Adrenal gland (tissue), 19 donors: ENCODE measurements at places on chromosomes 1 and 21.

GRCh38 chr1:3003941-3004270 lies 17.4 kb upstream of the ACTRT2 start:
- no peak for DNase-seq
- H3K4me1 ChIP-seq, result no peaks in the 10 kb centered on the region
- peaks cover 4% of the 10 kb centered on the region for H3K27me3 ChIP-seq
- H3K36me3 ChIP-seq, result no peaks in the 10 kb centered on the region
- H3K4me3 ChIP-seq, result no peak overlapping the region
- H3K27ac ChIP-seq, result no peak overlapping the region

DNA sequence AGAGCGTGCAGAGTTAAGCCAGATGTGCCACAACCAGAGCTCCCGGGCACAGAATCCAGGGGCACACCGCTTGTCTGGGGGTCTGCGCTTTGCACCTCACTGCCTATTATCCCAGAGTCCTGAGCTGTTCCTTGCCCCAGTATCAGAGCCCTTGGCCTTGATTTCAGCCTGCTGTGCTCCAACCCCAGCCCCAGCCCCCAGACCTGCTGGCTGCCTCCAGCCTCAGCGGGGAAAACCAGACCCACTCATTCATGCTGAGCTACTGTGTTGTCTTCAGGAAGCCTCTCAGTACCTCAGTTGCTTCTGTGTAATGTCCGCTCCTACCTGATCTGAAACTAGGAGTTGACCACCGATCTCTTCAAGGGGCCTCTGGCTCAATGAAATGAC lies 1.1 kb downstream of the IKBKE start:
- peak overlapping the region; percentile 38 for H3K27ac ChIP-seq
- H3K27me3 ChIP-seq, result no peaks in the 10 kb centered on the region
- peaks cover 2% of the 10 kb centered on the region for H3K36me3 ChIP-seq
- peak overlapping the region; percentile 54 for H3K4me3 ChIP-seq
- peaks cover 32% of the 10 kb centered on the region for H3K4me1 ChIP-seq
- DNase-seq, result no peak

DNA sequence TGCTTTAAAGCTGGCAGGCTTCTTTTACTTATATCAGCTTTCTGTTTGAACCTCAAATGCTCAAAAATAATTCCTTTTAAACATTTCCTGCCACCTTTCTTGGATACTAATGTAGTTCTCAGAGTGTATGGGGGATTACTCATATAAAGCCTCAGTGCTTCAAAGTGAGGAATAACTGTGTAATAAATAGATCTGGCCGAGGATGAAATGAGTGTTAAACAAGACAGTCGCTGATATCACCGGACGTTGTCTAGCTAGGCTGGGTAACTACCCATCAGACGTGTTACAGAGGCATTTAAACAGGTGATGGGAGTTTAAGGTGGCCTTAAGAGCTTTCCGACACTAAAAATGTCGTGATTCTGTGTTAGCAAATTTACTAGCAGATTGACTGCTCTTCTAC lies 53.1 kb downstream of the VANGL2 start:
- DNase-seq, result no peak
- H3K27ac ChIP-seq, result no peak overlapping the region
- no peaks in the 10 kb centered on the region for H3K36me3 ChIP-seq
- H3K4me1 ChIP-seq, result no peaks in the 10 kb centered on the region
- H3K27me3 ChIP-seq, result peaks cover 3% of the 10 kb centered on the region

DNA sequence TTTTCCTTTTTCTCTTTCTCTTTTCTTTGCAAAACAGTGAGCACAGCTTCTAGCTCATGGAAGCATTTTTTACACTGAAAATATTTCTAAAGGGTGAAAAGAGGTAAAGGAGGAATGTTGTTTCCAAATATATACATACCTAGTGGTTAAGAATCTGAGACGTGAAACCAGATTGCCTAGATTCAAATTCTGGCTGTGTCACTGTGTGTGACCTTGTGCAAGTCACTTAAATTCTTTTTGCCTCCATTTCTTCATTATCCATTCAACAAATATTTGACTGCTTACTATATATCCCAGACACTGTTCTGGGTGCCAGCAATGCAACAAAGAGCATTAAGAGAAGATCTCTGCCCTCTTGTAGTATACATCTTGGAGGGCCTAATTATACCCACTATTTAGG lies 53.3 kb downstream of the ZFYVE9 start:
- H3K27me3 ChIP-seq, result no peaks in the 10 kb centered on the region
- no peaks in the 10 kb centered on the region for H3K4me1 ChIP-seq
- no peak overlapping the region for H3K27ac ChIP-seq

DNA sequence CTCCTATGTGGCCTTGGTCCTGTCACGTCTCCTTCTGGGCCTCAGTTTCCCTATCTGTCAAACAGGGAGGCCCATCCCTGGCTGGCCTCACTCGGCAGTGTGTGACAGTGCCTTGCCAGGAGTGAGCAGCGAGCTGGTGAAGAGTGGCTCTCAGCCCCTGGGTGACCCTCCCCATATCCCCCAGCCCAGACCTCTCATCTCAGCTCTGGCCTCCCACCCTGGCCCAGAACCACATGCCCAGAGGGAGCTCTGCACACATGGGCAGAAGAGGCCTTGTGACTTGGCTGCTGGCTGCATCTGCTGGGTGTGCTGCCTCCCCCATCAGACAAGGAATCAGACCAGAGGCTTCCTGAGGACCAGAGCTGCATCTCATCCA lies 19.5 kb upstream of the PADI1 start:
- no peaks in the 10 kb centered on the region for H3K36me3 ChIP-seq
- H3K27ac ChIP-seq, result no peak overlapping the region
- DNase-seq, result no peak
- H3K27me3 ChIP-seq, result no peaks in the 10 kb centered on the region

DNA sequence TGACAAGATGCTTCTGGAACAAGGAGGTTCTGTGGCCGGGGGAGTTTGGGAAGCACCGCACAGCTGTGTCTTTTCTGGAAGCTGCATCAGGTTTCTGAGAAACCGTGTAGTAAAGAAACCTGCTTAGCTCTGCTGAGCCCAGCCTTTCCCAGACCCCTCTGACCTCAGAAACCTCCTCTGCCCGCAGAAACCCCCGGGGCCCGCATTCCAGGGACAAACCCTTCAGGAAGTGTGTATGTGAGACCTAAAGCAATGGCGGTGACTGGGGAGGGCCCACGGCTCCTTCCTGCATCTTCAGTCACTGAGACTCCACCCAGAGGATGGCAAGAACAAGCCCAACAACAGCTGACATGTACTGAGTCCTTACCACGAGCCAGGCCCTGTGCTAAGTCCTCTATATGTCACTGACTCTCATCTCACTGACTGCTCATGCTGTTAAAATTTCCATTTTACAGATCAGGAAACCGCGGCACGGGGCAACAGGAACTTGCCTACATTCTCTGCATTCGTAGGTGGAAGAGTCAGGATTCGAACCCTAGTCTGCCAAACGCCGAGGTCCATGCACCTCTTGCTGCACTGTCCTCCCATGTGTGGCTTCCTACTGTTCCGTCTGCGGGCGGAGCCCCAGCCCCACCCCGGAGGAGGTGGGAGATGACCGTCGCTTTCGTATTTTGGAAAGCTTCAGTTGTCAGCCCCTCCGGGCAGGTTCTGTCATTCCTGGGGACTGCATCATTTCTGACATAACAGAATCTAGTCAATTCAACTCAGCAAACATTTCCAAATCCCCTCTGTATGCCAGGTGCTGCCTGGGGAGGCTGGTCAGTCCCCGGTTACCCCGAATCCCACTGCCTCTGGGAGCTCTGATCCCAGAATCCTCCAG lies 73.3 kb upstream of the KLHDC7A start:
- no peaks in the 10 kb centered on the region for H3K36me3 ChIP-seq
- no peak for DNase-seq
- H3K4me3 ChIP-seq, result no peak overlapping the region
- no peaks in the 10 kb centered on the region for H3K4me1 ChIP-seq
- no peak overlapping the region for H3K27ac ChIP-seq

DNA sequence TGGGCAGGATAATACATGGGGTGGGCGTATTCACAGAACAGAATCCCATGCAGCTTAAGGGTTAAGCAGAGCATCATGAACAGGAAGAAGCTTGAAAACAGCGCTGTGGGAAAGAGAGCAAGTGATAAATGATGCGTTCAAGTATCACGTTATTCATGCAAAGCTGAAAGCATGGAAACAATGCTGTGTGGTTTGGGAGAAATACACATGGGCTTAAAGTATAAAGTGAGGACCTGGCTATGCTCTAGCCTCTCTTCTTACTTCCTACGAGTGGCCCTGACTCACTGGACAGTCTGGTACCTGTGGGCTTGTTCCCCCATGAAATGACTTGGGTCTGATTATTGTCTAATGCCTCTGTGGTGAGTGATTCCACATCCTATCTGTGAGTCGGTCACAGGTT lies 25.7 kb downstream of the TMPRSS2 start:
- no peak overlapping the region for H3K4me3 ChIP-seq
- no peaks in the 10 kb centered on the region for H3K27me3 ChIP-seq
- DNase-seq, result no peak
- no peak overlapping the region for H3K27ac ChIP-seq

GRCh38 chr21:35628316-35628715 lies 432.0 kb downstream of the SETD4 start:
- no peak overlapping the region for H3K4me3 ChIP-seq
- H3K27ac ChIP-seq, result no peak overlapping the region
- no peak for DNase-seq
- no peaks in the 10 kb centered on the region for H3K36me3 ChIP-seq
- no peaks in the 10 kb centered on the region for H3K4me1 ChIP-seq

DNA sequence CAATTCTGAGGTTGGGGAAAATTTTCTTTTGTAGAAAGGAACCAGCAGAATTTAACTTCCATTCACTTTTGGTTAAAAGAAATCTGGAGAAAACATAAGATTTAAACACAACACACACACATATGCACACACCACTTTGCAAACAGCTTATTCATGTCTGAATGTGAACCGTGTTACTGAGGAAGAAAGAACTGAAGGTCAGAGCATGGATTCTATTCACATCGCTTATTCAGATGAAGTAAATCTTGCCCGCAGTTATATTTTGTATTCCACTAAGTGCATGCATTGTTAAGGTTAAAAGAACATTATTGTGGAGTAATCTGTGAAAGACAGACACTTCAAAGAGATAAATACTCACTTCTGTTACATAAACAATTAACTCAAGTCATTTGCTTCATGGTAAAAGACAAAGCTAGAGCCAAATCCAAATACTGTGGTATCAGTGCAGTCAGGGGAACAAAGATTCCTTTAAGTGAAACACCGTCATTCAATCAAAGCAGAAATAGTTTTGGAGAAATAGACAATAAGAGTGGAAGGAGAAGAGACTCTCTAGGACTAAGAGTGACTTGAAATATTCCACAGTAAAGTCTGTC lies 82.0 kb downstream of the LRRC53 start:
- no peak for DNase-seq
- no peak overlapping the region for H3K4me3 ChIP-seq
- no peaks in the 10 kb centered on the region for H3K36me3 ChIP-seq
- H3K27ac ChIP-seq, result no peak overlapping the region
- no peaks in the 10 kb centered on the region for H3K27me3 ChIP-seq
